ENCODE measurements at places on chromosomes 11 and 22.

DNA sequence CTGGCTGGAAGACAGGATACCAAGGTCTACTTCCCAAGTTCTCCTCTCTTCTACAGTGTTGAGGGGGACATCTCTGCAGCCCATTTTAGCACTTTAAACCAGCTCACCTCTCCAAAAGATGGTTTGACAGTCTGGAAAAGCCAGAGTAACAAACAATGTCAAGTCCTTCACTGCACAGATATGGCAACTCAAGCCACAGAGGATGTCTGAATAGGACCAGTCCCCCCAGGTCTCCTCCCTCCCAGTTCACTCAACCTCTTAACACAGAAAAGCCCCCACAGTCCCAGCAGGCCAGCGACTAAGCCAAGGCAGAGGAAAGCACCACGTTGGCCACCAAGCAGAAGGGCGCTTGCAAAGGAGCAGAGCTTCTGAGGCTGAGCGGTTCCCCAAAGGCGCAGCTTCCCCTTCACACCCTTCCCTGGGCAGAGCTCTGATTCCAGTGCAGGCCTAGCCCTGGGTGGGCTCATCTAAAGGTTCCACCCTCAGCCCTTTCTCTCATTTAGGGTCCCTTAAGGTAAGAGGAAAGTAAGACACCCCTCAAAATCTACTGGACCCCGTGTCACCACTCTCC, 62.7 kb downstream of the PAK1 start:
- DNase-seq, result no peak

DNA sequence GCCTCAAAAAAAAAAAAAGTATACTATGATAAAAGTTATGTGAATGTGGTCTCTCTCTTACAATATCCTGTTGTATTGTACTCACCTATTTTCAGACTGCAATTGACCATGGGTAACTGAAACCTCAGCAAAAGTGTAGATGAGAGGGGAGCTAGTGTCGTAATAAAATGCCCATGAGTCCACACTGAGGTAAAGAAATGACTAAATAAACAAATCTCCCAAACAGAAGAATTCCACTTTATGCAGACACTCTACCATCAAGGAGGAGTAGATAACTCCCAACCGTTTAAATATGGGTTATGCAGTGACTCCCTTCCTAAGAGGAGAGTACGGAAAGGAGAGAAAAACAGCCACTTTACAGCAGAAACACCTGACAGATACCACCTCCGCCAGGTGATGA, 14.6 kb downstream of the GNB1L start:
- DNase-seq, result no peak

- DNase-seq, result no peak
Measured at GRCh38 chr11:63829823-63830489, 9.0 kb upstream of the MARK2 start.

GRCh38 chr11:10864688-10865087, 6.8 kb upstream of the ZBED5 start:
- no peak for DNase-seq

- DNase-seq, result no peak
Measured at GRCh38 chr11:94017446-94017845, 3.7 kb upstream of the HEPHL1 start.

DNA sequence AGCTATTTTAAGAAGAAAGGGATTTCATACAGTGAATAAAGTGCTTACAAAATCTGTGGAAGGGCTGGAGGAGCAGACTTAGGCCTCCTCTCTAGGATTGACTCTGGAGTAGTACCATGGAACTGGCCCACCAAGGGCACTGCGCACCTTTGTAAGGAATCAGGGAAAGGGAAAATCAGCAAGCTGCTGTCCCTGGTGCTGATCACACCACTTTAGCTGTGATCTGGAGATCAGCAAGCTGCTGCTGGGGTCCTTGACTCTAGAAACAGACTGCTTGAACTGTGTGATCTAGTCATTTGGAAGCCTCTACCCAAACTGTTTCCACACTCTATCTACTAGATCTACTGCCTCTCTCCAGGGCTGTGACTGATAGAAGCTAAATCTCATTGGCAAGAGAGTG, 18.4 kb upstream of the TECTA start:
- DNase-seq, result no peak
